ENCODE measurements at places on chromosomes 16 and 17.

- DNase-seq, result no peak
Measured at GRCh38 chr17:32206861-32207260, 58.8 kb upstream of the RHBDL3 start.

DNA sequence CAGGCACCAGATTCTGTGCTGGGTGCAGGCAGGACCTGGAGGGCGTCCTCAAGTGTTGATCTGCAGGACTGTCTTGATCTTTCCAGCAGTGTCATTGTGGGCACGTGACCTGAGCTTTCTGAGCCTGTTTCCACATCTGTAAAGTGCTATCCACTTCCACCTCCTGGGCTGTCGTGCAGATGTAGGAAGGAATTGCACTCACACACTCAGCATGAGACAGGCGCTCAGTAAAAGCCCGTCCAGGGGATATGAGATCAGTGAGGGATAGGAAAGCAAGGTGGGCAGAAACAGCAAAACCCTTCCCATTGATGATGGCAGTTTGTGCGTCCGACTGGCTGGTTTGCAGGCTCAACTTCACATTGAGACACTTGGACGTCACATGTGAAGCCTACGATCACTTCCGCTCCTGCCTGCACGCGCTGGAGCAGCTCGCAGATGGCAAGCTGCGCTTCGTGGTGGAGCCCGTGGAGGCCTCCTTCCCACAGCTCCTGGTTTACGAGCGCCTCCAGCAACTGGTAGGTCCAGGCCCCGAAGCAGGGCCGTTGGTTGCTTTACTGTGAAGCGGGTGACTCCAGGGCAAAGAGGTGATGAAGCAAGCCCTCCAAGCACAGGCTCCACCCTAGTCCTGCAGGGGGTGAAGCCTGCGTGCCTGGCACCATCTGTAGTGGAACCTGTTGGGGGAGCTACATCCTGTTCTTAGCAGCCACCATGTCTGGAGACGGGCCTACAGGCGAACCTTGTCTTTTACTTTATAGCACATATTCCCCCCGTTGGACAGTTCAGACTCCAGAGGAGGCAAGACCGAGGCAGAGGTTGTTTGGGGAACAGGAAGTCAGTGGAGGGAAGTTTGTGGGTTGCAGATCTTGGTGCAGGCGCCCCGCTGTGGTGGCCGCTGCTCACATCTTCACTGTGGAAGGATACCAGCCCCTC lies 23.0 kb downstream of the METTL22 start:
- no peak for DNase-seq

GRCh38 chr17:40291281-40291664 lies 3.6 kb downstream of the CDC6 start:
- DNase-seq, result no peak

GRCh38 chr17:42313773-42314566 lies 25.7 kb downstream of the STAT5A start:
- no peak for DNase-seq

GRCh38 chr17:39240631-39241030 lies 14.9 kb upstream of the STAC2 start:
- DNase-seq, result no peak

DNA sequence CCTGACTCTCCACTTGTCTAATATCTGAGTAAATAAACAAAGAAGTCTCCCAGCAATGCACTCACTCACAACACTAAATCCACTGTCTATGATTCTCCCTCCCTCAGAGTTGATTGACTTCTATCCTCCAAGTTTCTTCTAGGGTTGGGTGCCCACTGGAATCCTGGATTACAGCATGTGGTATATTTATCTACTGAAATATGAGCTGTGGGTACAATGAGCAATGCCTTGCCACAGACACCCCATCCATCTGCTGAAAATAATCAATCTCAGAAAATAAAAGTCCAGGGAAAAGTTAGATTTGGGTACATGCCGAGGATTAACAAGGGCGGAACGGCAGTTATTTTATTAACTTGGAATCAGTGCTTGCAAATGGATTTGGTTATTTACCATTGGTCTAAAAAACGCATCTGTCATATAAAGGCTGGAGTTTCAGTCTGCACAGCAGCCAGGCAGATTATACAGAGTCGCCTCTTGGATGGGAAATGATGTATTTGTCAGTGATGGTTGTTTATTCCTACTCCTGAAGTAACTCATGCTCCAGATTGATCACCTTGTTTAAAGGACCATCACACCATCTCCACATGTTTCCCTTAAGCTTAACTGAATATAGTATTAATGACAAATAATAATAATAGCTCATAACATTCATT lies 193.9 kb upstream of the SOX9 start:
- DNase-seq, result no peak

DNA sequence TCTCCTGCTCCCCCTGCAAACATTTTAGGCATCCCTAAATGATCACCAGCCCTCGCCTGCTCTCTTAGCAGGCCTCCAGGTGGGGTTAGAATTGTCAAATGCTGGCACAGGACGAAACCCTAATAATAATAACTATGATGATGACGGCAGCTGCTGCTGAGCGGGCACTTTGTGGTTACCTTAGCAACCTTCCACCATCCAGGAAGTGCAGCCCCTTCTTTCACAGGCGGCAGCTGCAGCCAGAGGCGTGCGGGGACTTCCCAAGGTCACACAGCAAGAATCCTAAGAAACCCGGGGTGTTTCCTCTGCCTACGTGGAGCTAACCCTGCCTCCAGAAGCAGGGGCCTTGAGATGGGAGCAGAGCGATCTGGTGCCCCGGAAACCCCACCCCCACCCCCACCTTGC lies 22.4 kb upstream of the EIF1 start:
- DNase-seq, result no peak

DNA sequence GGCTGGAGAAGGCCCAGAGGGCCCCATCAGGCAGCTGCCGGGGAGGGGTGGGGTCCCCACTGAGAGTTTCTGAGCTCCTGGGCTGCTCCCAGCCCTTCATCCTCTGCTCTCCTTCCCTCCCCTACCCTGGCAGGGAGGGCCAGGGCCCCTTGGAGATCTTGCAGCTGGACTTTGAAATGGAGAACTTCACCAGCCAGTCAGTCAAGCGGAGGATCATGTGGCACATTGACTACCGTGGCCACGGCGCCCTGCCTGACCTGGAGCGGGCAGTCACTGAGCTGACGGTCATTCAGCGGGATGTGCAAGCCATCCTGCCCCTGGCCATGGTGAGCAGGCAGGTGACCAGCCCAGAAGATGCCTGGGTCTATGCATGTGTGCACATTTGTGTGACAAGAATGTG lies 49.5 kb downstream of the TMEM132E start:
- DNase-seq, result no peak

- DNase-seq, result no peak
Measured at GRCh38 chr16:8855051-8855786, 13.6 kb downstream of the CARHSP1 start.

GRCh38 chr17:55420776-55421178 lies 858 bp downstream of the MMD start:
- no peak for DNase-seq

- DNase-seq, result no peak
Measured at GRCh38 chr16:75293772-75294171, 42.3 kb upstream of the BCAR1 start.

- DNase-seq, result no peak
Measured at GRCh38 chr16:73447846-73448245, 399.9 kb upstream of the ZFHX3 start.

- no peak for DNase-seq
Measured at GRCh38 chr16:67637625-67638024, 7.3 kb upstream of the CARMIL2 start.

DNA sequence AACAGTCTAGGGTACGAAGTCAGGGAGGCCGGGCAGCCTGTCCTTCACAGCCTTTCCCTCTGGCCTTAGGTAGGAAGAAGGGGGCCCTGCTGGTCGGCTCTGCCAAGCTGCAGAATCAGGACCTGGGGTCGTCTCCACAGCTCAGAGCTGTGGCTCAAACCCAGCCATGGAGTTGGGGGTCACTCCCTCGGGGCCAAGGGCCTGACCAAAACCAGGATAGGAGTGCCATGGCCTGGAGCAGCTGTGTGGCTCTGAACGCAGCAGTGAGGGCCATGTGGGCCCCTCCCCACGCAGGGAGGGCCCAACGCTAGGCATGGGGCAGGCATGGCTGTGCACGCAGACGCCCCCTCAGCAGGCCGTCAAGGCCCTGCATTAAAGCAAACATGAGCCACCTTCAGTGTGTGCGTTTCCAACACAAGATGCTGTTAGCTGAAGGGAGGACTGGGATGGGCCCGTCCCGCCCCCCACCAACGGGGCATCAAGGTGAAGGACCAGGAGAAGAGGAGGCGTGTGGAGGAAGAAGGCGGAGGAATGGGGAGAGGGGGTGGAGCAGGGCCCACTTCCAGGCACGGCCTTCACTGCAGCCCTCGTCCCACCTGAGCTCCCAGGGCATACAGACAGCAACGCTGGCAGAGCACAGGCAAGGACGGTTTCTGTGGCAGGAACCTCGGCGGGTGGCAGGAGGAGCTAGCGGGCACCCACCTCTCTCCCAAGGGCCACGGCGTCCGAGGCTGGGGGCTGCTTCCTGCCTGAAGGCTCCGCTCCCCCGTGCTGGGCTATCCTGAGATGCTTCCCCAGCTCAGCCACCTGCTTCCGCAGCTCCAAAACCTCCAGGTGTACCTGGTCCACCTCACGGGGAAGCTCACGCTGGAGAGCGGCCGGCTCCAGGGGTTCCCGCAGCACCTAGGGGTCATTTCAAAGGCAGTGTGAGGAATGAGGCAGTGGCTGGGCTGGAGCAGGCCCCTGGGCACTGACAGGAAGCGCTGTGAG lies 55.3 kb downstream of the CCDC57 start:
- no peak for DNase-seq

DNA sequence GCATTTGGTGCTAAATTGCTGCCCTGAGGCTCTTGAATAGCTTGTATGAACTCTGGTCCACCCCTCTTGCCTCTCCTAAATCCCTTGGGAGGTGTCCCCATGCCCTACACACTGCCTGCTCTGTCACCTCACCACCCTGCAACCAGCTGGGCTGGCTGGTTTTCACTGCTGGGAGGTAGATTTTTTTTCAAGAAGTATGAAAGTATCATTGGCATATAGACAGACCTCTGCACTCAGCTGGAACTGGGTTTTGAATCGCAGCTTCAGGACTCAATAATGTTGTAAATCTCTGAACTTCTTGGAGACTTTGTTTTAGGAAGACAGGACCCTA lies 184.9 kb downstream of the MSI2 start:
- DNase-seq, result no peak

GRCh38 chr17:7124923-7125322 lies 10.3 kb upstream of the ASGR2 start:
- no peak for DNase-seq

DNA sequence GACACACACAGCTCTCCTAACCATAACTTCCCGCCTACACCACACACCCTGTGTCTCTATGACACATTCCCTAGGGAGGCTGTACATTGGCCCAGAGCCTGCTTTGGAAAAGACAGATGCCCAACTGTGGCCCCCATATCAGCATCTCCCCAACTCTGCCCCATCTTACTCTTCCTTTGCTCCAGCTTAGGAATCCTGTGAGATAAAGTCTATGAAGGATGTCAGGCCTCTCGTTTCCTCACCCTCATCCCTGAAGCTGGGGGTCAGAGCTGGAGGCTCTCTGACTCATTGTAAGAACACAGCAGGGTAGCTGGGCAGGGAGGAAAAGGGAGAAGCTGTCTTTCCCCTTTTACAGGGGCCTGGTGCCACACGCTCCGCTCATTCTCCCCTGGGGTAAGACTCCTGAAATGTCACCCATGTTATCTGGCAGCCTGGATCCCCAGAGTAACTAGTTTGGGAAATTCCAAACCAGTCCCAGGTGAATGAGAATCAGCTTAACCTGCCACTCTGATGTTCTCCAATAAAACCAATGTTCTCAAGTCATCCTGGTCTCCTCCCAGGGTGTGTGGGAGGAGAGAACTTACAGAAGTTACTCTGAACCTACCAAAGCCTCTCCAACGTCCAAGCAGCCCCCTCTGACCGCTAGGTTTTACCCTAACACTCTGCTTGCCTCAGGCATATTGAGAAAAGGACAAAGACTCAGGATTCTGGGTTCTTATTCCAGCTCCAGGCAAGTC lies 2.8 kb downstream of the RAPGEFL1 start:
- DNase-seq, result no peak

- DNase-seq, result no peak
Measured at GRCh38 chr17:33192951-33193911, 99.9 kb downstream of the ASIC2 start.

- no peak for DNase-seq
Measured at GRCh38 chr16:16062023-16062937, 112.9 kb downstream of the ABCC1 start.

All from stromal cell of bone marrow (primary cell).